ENCODE measurements at places on chromosomes 6 and 20.
A peak's percentile ranks its signal among the peaks of the same experiment; 100 is the strongest.

GRCh38 chr6:6131492-6132109 is 124.9 kb upstream of the NRN1 start:
- no peak for DNase-seq

GRCh38 chr6:162408826-162409535 is 318.6 kb downstream of the PRKN start:
- DNase-seq: no peak

DNA sequence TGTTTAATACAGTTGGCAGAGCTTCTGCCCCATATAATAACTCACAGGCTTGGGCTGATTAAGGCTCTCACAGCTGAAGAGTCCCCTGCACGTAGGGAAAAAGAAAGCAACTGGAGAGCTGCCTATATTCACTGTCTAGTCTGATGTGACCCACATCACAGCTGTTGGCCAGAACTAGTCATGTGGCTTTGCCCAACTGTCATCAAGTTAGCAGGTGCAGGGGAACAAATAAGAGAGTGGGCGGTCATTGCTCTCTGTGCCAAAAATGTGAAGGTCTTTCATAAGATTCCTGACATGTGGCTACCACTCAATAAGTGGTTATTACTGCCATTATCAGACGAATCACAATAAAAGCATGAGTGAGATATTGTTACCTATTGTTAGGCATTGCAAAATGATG is 665.2 kb downstream of the DOK5 start:
- DNase-seq: no peak

DNA sequence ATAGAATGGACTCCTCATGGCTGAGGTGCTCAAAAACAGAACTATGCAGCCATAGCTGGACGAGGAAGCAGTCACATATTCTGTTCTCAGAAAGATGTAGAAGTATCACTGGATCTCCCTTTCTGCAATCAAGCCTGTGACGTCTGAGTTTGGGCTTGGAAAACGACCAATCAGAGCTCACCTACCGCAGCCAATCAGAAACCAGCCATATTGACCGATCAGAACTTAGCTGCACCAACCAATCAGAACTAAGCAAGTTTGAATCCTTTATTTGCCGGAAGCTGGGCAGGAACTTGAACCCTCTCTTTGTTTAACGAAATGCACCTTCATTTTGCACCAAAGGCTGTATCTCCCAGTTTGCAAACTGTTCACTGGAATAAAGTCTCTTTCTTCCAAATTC is 21.8 kb upstream of the RAB23 start:
- no peak for DNase-seq

DNA sequence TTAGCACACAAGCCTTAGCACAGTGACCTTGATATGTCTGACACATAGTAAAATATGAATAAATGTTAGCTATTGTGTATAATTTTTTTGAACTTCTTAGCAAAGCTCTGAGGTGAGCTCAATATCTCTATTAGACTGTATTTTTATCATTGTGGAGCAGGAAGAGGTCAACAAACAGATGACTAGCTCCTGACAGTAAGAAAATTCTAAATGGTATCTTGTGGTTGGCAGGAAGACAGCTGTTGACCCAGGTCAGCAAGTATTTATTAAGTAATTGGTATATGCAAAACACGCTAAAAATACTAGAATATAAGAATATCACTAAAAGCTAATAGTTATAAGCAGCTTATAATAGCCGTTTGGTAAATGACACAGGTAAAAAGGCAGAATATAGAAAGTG is 77.5 kb upstream of the MARCKS start:
- no peak for DNase-seq

DNA sequence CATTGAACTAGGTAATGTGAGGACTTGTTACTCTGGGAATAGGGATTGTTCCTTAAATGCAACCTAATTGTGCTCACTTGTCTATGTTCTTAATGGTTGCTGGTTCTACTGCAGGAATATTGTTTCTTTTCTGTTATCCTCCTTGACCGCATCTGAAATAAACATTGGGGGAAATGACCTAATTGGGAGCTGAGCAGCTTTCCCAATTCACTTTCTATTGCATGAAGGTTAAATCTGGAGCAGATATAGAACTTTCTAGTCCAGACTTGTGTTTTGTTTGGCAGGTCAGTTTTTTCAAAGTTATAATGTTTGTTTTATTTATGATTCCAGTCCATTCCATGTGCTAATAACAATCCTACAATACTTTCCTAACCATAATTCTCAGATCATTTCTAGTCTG is 981.0 kb upstream of the CITED2 start:
- no peak for DNase-seq

DNA sequence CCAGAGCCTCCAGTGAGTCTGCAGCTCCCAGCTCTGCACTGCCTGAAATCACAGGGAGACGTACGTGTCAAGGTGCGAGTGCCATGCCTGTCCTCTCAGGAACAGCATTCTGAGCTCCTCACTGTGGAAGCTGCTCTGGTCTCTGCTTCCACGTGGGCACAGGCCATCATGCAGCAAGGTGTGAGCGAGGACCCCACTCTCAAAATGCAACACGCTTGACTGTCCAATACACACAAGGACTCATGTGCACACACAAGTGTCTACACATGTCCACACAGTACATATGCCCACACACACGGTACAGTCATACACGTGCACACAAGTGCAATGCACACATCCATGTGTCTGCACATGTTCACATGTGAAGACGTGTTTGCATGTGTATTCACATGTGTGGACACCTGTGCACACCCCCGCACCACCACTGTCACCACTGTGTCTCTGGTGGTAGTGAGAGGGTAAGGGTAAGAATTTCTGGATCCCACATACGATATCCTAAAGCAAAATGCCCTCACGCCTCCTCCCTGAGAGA is 260.5 kb downstream of the DLL1 start:
- no peak for DNase-seq

DNA sequence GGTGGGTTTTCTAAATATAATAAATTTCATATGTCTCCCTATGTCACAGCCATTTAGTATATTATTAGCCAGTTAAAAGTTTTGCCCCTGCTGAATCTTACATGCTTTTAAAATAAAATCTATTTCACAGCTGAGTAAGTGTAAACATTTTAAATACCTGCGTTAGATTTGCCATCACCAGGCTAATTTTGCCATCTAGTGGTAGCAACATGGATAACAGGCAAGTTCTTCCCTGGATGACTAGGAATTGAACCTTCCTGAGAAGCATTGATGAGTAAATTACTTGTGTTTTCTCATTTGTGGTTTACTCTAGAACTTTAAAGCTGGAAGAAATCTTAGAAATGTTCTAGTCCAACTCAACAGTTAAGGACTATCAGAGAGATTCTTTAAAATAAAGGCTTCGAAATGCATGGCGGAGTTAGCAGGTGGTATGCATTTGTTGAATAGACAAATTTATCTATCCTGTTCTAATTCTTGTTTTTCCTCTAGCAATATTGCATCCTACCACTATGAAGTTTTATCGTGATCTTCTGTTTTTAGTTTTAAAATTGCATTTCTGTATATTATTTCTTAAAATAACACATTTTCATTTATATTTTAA is 2.6 kb downstream of the PRSS35 start:
- DNase-seq: peak; percentile 34

DNA sequence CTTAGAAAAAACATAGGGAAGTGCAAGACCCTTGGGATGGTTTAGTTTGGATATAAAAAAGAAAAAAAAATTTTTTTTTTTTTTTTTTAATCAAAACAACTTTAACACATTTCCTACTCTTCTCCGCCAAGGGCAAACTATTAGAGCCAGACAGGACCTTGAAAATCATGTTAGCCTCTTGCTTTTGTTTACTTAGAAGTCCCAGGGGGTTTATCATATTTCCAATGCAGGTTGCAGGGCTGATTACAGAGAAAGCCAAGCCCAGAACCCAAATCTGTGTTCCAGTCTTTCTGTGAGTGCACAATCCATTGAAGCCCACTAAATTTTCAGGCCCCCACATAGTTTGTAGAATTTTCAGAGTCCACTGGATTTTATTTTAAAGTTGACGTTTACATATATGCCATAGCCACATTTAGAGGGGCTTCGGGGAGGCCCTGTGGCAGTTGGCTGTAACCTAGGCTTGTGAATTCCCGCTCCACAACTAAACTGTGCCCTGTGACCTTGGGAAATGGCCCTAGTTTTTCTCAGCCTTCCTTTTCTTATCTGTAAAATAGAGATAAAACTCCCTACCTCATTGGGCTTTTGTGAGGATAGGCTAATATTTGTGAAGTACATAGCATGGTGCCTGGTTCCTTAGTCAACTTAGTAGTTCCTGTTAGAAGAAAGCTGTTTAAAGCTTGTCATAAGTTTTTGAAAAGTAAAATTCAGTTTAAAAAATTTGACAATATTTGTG is 55.7 kb downstream of the NCOA7 start:
- DNase-seq: no peak

All from SW480 (cell line).